ENCODE measurements at places on chromosomes 3 and 15.

DNA sequence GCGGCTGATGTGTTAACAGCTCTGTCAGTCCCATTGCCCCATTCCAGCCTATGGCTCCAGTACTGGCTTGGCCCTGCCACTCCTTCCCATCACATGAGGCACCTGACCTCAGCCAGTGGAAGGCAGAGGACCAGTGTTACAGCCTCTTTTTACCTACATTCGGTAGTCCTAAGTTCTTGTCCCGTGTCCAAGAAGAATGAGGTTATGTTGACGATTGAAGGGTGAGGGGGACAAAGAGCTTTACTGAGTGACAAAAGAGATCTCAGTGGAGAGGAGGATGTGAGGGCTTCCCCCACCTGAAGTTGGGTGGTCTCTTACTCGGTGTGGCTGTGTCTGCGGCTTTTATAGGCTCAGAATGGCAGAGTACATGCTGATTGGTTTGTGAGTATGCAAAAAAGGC is 7.3 kb upstream of the MPI start:
- no peak for DNase-seq

GRCh38 chr3:29333576-29333975 is 52.7 kb downstream of the RBMS3 start:
- DNase-seq, result no peak

DNA sequence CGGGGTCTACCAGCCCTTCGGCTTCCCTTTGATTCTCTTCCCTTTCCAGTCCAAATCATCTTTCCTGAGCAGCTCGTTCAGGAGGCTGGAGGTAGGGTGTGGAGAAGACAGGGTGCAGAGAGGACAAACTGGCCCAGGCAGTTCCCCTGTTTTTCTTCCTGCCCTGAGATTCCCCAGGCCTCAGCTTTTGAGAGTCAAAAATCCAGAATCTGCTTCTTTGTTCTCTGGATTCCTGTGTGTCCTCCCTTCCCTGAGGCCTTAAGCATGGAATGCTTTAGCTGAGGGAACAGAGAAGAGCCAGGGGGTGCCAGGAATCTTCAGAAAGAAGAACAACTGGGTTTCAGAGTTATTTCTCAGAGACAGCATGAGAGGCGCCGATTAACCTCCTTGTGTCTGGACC is 26.7 kb upstream of the LRTM1 start:
- no peak for DNase-seq

GRCh38 chr3:18351823-18352744 is 73.1 kb downstream of the SATB1 start:
- no peak for DNase-seq

- no peak for DNase-seq
These were observed 30.7 kb downstream of the FMN1 start for GRCh38 chr15:33163816-33164215.

DNA sequence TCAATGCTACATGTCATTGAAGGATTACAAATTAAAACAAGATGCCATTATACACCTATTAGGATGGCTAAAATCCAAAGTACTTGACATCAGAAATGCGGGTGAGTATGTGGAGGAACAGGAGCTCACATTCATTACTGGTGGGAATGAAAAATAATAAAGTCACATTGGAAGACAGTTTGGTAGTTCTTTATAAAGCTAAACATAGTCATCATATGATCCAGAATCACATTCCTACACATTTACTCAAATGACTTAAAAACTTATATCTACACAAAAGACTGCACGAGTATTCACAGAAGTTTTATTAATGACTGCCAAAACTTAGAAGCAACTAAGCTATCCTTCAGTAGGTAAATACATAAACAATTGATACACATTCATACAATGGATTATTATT is 147.2 kb downstream of the ISL2 start:
- no peak for DNase-seq

DNA sequence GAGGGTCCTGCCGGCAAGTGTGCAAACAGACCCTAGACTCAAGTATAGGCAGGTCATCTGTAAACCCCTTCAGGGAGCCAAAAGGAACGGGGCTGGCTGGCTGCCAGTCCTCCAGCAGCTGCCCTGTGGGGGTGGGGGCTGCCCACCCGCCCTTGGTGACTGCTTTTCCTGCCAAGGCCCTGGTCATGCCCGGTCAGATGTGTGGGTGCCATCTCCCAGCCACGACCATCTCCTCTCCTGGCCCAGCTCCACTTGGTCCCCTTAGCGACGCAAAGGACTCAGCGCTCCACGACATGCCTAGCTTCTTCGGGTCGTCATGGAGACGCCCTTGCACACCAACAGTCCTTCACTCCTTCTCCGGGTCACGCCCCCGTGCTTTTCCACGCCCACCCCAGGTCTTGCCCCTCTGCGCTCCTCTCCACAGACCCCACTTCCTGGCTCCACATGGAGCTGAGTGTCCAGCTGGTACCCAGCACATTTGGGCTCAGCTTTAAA is 2.4 kb downstream of the MUC4 start:
- DNase-seq, result no peak

DNA sequence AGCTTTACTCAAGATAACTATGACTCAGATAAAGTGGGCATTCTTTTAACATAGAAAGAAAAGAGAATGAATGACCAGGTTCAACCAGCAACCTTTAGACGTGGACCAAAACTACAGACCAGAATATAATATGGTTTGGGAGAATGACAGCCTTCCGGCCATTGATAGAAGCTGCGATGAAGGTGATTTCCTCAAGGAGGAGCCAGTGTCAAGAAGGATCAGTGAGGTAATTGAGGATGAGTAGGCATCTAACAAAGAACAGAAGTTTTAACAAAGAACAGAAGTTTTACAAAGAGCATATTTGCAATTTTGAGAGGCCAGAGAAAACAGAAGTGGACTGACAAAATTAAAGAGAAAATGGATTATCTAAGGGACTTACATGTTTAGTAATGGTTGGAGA is 289.0 kb upstream of the AGTR1 start:
- no peak for DNase-seq

GRCh38 chr15:82960766-82961165 is 8.2 kb upstream of the HOMER2 start:
- DNase-seq, result no peak

- DNase-seq, result no peak
These were observed 6.4 kb downstream of the CIB1 start for GRCh38 chr15:90227336-90227735.

GRCh38 chr3:9917820-9918219 is 922 bp downstream of the IL17RC start:
- no peak for DNase-seq

Measured in stimulated activated CD4-positive, alpha-beta T cell treated with anti-CD3 and anti-CD28 coated beads, Interleukin-1b, Interleukin-23, amount 100 ng/mL, for 1 hour (primary cell).